ENCODE measurements at places on chromosomes 1 and 21.

DNA sequence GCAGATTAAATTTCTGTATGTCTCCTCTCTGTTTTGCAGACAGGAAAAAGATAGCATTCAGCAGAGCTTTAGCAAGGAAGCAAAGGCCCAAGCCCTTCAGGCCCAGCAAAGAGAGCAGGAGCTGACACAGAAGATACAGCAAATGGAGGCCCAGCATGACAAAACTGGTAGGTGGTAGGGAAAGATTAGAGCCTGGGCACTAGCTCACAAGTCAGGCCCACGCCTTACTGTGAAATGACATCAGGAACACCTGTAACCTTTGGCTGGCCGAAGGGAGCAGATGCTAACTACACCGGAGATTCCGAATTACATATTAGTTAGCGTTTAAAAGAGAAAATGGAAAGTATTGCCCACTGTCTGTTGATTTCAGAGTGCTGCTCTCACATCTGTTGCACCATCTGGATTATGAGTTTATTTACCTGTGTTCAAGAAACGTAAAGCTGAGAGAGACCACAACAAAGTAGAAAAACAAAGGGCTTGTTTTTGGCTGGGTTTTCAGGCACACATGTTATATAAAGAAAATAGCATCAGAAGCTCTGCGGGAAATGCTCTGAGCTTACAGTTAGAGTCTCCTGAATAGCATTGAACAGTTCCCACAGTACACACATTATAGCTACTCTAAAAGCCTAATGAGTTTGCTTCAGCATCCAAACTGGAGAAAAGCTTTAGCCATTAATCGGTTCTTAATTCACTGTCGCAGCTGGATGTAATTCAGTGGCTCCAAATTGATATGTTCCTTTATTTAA lies 160.0 kb downstream of the SDCCAG8 start:
- DNase-seq, result no peak

DNA sequence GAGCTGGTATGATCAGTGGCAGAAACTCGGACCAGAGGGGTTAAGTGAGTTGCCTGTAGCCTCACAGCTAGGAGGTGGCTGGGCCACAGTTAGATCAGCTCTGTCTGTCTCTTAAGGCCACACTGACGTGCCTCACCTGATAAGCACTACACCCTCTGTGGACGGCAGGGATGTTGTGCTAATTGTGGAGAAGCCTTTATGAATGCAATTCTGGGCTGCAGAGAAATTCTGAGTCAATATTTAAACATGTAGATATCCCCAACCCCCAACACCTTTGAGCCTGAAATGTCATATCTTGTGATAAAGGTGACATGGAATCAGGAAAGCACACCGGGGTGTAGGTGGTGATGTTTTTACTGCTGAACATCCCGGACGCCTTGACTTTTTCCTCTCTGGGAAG lies 88.3 kb downstream of the KCNJ6 start:
- no peak for DNase-seq

GRCh38 chr1:114558544-114558943 lies 22.9 kb downstream of the BCAS2 start:
- no peak for DNase-seq

GRCh38 chr1:151124763-151125403 lies 21.5 kb downstream of the SEMA6C start:
- DNase-seq, result no peak

DNA sequence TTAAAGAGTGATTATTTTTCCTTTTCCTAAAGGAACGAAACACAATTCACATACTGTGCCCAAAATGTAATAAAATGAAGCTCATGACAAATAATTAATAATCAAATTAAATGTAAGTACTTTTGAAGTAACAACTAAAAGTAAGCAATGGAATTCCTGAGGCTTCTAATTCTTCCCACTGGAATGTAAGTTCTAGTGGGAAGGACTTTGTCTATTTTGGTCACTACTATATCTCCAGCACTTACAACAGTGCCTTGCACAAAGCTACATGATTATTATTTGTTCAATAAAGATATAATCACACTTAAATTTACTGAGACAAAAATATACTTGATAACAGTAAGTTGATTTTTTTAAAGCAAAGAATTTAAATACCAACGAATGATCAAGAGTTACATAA lies 128.8 kb downstream of the COQ8A start:
- no peak for DNase-seq

DNA sequence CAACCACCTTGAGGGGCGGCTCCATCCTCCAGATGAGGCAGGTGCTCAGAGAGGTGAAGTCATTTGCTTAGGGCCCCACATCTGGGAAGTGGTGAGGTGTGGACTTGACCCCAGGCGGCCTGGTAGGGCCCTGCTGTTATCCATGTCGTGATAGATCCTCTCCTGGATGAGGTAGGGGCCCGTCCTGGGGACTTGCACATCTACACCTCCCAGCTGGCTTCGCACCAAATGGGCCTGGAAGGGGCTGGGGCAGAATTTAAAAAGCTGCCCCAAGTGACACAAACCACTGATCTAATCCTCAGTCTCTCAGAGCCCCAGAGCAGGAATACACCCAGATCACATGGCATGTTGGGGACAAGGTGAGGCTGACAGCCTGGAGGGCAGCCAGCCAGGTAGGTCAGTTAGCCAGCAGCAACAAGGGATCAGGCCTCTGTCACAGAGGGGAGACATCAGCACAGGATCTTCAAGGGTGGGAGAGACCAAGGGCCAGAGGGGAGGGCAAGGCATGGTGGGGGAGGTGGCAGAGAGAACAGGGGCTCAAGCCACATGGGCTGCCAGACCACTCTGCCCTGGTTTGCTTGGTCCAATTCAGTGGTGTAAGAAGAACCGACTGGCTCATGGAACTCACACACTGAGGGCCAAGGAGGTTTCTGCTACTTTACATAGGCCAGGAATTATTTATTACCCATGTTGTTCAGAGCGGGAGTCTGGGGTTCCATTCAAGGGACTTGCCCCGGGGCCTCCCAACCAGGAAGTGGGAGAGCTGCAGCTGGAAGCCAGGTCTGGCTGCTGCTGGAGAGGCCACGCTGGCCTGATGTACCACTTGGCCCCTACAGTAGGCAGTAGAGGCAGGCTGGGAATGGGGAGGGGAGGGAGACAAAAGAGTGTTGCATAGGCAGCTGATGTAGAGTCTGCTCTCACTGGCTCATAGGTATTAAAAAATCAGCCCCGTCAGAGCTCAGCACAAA lies 12.1 kb downstream of the LRP8 start:
- DNase-seq, result no peak

DNA sequence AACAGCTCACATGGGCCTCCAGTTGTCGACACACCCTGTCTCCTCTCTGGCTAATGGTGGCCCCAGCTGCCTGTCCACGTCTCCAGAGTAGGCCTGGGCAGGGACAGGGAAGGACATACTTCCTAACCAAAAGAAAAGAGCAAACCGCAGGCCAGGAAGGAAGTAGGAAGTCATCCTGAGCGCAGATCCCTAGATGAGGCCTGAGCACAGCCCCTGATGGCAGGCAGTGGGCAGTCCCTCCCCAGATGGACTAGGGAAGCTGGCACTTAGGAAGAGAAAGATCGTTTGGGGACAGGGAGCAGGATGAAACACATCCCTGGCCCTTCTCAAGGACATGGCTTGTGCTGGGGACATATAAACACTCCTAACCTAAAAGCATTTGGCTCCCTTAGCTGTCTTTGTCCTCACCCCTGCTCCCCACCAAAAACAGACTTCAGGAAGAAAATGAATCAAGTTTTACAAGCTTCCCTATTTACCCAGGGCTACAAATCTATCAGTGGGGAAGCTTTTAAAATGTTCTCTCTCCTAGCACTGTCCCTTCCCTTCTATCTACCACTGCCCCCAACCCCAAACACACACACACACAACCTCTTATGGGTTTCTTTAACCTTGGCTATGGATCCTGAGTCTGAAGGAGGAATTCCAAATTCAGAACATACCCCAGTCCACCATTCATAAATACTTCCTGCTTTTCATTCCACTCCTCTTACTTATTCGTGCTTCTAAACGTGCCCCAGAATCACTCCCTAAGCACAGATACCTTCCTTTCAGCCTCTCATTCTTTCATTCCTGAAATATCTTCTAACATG lies 21.1 kb downstream of the SSBP3 start:
- no peak for DNase-seq

DNA sequence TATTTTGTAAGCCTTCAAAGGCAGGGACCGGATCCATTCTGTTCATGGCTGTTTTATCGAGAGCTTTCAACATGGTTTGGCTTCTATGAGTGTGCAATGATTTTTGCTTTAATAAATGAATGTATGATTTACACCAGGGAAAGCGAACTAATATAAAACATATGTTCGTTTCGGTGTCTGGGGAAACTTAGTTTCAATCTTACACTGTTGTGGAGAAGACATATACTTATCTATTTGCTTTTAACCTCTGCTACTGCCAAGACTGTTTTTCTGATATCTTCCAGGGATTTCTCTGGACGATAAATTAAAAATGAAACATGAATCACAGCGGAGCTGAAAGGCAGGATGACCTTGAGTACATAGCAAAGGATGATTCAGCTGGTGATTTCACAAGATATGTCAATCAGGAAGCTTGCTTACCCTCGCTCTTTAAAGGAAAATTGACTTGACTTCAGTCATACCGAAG lies 14.7 kb upstream of the CYYR1 start:
- no peak for DNase-seq

DNA sequence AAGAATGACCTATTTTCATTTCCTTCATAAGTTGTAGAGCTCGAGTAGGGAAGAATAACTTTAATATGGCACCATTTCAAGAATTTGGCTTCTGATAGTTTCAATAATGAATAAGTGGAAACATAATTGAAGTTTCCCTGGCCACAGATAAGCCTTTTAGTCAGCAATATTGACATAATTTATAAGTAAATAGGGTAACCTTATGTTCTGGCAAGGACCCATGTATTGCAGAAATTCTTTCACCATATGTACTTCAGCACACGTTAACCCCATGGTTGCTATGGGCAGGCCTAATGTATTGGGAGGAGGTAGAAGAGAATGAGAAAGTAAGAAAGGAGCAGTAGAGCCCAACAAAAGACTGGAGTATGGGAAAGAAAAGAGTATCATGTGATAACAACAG lies 25.4 kb downstream of the MDM4 start:
- DNase-seq, result no peak

GRCh38 chr1:92424381-92424780 lies 62.3 kb downstream of the GFI1 start:
- DNase-seq, result no peak

GRCh38 chr1:46485564-46486431 lies 3.8 kb upstream of the DMBX1 start:
- DNase-seq, result no peak

DNA sequence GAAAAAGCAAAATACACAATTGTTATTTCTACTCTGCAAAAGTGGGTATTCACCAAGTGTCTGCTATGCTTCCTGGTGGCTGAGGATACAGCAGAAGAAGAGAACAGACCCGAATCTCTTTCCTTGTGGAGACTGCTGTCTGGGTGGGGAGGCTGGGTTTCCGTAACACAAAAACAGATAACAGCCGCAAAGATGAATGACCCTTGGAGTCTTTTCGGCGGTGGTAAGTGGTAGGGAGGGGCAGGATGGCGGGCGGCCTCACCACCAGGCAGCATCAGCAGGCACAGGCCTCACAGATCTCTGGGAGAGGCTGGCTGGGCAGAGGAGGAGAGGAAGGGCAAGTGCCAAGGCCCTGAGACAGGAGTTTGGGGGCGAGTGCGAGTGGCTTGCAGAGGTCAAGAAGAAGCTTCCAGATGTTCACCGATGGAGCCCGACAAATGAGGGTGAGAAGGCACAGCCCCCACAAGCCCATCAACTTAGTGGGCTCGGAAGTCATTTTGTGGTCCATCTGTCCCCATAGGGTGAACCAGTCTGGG lies 164.2 kb downstream of the RHOU start:
- DNase-seq, result no peak

- no peak for DNase-seq
Observed at GRCh38 chr1:66412704-66413103, 121.2 kb upstream of the SGIP1 start.

DNA sequence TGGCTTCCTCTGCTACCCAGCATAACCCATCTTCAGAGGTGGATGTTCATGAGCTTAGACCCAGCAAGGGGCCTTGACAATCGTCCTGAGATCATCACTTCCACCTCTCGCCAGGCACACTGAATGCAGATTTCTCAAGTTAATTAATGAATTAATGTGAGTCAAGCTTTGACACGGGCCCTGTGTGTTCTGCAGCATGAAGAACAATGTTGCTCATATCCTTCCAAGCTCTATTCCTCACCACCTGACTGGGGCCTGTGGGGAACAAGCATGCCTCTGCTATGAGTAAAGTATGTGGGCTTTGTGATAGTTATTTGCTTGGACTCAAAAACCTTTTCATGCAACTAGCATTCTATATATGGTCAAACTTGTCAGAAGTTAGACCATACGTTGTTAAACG lies 122.0 kb downstream of the SEC16B start:
- no peak for DNase-seq

DNA sequence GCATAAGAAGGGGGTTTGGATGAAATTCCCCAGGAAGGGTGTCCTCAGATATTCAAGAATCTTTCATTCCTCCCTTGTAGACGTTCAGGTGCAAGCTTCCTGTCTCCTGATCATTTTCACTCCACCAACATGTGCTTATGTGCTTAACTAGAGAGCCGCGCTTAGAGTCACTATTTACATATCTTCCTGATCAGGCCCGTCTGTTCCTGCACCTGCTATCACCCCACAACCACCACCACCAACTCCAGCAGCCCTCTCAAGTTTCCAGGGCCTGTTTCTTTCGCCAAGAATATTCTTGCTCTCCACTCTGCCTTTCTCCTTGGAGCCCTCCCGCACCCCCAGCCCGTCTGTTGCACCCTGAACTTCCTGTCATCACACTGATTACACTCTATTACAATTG lies 113.4 kb downstream of the SPSB1 start:
- no peak for DNase-seq

DNA sequence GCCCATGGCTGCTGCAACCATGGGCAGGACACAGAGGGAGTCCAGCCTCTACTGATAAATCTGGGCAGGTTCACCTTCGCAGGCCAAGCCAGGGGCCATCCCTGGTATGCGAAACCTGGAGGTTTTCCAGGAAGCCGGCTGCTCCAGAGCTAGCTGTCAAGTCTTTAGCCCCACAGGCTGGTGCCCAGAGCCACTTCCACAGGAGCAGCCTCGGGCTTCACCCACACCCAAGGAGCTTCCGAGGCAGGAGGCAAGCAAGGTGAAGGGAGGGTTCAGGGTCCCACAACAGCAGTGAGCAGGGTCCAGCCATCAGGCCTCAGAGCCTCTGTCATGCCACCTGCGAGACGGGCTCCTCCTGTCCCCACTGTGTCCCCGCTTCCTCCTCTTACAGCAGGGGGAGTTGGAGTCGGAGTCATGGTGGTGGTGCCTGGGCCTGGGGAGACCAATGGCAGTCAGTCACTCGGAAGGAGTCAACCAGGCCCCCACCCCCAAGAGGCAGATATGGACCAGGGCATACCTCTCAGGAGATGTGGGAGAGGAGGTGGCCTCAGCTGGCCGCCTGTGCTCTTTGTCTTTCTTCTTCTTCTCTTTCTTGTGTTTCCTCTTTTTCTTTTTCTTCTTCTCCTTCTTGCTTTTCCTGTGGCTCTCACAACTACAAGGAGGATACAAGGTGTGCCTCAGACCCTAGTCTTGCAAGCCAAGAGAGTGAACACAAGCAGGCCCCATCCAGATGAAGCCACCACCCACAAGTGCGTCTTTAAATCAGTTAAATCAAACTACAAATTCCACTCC lies 2.1 kb downstream of the C1orf35 start:
- no peak for DNase-seq

Measured in activated CD4-positive, alpha-beta T cell treated with anti-CD3 and anti-CD28 coated beads, Interleukin-2, Interleukin-4, amounts not matched to agents 100 ng/mL and 50 ng/mL, durations not matched to agents 16 hours and 8 hours (primary cell).